Cortex of kidney (tissue), 1 donor: ENCODE measurements at places on chromosomes 12 and 14.

- no peak for DNase-seq
Measured at GRCh38 chr14:69500096-69500495, 15.6 kb downstream of the PLEKHD1 start.

GRCh38 chr12:117967512-117967911 lies 1.3 kb downstream of the KSR2 start:
- no peak for DNase-seq

- DNase-seq, result no peak
Measured at GRCh38 chr12:91091916-91092715, 19.2 kb downstream of the LUM start.

DNA sequence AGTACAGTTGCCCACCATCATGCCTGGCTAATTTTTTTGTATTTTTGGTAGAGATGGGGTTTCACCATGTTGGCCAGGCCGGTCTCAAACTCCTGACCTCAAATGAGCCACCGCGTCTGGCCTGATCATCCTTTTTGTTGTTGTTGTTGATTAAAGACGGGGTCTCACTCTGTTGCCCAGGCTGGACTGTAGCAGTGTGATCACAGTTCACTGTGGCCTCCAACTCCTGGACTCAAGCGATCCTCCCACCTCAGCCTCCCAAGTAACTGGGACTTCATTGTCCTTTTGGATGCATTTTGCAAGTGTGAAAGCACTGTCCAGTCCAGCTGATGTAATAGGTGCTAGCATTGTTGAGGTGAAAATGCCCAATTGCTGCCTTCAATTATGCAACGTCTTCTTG lies 27.1 kb upstream of the ATXN2 start:
- DNase-seq, result no peak

- no peak for DNase-seq
Measured at GRCh38 chr14:100168506-100168905, 9.1 kb upstream of the DEGS2 start.

DNA sequence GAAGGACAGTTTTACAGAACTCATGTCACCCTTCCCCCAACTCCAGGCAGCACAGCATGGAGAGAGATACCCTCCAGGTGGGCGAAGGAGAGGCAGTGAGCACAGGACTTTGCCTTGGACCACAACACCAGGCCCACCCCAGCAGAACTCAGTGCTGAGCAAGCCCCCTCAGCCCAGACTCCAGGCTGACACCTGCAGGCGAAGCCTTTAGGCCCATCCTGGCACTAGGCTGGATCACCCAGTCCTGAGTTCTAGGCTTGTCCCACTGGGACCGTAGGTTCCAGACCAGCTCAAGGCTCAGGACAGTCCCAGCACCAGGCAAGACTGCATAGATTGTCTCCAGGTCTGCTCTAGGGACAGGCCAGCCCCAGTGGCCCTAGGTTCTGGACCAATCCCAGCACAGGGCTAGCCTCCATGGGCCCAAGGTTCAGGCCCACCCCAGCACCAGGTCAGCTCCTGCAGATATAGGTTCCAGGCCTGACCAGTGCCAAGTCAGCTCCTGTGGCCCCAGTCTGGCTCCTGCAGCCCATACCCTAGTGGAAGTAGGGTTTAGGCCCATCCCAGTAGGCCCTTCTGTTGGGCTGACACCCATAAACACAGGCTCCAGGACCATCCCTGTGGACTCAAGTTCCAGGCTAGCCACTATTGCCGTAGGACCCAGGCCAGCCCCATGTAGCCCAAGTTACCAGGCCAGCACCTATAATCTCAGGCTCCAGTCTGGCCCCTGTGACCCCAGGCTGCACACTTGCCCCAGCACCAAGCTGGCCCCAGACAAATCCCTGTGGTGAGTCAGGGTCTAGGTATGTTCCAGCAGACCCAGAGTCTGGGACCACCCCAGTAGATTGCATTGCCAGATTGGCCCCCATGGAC lies 9.4 kb downstream of the WASHC3 start:
- DNase-seq, result no peak

GRCh38 chr14:55426891-55427290 lies 13.5 kb downstream of the TBPL2 start:
- no peak for DNase-seq

DNA sequence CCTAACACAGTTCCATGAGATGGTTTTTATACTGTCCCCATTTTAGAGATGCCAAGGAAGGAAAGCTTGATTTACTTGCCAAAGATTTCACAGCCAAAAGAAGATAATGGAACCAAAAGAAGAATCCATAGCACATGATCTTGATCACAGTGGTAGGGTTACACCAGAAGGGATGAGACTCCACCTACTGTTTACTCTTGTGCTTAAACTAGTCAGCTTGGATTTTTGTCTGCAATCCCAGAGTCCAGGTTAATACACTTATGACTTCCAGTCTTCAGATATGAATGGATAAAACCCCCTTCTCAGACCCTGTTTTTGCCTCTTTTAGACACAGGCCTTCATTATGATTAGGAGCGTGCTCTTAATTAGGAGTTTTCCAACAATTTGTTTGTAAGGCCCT lies 454.2 kb downstream of the AEBP2 start:
- no peak for DNase-seq

- DNase-seq, result no peak
Measured at GRCh38 chr12:128729628-128730121, 94.1 kb downstream of the SLC15A4 start.

DNA sequence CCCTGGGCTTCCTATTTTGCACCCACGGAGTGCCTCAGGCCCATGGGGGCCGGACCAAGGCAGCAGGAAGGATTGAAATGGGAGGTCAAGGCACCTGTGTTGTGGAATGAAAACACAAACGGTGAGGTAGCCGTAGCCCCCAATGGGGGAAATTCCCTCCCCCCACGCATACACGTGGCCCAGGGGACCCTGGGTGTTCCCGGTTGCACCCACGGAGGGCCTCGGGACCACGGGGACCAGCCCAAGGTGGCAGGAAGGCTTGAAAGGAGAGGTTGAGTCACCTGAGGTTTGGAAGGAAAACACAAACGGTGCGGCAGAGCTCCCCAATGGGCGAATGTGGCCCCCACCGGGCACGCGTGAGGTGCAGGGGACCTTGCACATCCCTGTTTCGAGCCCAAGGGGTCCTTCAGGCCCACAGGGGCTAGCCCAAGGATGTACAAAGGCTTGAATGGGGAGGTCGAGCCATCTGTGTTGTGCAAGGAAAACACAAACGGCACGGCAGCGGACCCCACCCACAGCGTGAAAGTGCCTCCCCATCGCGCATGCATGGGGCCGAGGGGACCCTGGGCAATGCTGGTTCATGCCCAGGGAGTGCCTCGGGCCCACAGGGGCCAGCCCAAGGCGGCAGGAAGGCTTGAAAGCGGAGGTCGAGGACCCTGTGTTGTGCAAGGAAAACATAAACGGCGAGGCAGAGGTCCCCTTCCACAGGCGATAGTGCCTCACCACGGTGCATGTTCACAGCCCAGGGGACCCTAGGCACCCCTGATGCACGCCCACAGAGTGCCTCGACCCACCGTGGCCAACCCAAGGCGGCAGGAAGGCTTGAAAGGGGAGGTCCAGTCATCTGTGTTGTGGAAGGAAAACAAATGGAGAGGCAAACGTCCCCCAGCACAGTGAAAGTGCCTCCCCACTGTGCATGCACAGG lies 376.7 kb downstream of the ALG10 start:
- DNase-seq, result no peak

GRCh38 chr14:24790196-24790595 lies 156.2 kb upstream of the GZMB start:
- DNase-seq, result no peak

- no peak for DNase-seq
Measured at GRCh38 chr14:84527706-84528105, 1002.2 kb upstream of the FLRT2 start.

GRCh38 chr12:125029761-125030358 lies 35.4 kb upstream of the AACS start:
- no peak for DNase-seq

DNA sequence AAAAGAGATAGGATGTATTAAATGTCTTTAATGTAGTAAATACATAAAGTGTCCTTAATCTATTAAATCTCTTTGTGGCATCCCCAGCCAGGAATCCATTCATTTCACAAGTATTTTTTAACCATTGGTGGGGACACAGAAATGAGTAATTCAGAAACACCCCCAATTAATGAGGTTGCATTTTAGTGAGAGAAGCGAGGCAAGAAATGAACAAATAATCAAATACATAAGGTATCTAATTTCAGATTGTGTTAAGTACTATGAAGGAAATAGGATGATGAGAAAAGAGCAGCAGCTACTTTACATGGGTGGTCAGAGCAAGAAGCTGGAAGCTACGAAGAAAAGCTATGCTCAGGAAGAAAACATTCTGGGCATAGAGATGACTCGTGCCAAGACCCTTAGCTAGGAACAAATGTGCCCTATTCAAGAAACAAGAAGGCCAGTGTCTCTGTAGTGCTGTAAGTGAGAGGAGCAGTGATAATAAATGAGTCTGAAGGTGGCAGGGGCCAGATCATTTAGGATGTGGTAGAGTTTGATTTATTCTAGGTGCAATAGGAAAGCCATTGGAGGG lies 60.5 kb upstream of the IGF1 start:
- no peak for DNase-seq
